Smooth muscle cell of bladder (primary cell): ENCODE measurements at places on chromosomes 7 and 10. TPM values are rescaled to one million over a fixed set of nuclear protein-coding genes. Genes with fewer than 3 reads are reported as not detected.

Gene CCDC6
- 20.6 and 21.1 TPM in 2 replicates for total RNA-seq

Gene CLRN3
- total RNA-seq = not detected in 2 replicates

Gene MPP7
- 0.18 and 0.28 TPM in 2 replicates for total RNA-seq

Gene NRCAM
- 0.14 and 0.18 TPM in 2 replicates for total RNA-seq

Gene SFMBT2
- 5.1 and 5.5 TPM in 2 replicates for total RNA-seq

Gene TSPAN12
- total RNA-seq = 2.1 and 10.8 TPM in 2 replicates

Gene ANKRD30A
- total RNA-seq = not detected in 2 replicates

Gene CDC14C
- total RNA-seq = not detected in 2 replicates

Gene CPEB3
- 0.43 and 0.55 TPM in 2 replicates for total RNA-seq

Gene NUPR2
- not detected in 2 replicates for total RNA-seq

Gene RADIL
- total RNA-seq = 0.46 and 0.57 TPM in 2 replicates

Gene MACC1
- 0.92 and 1.4 TPM in 2 replicates for total RNA-seq

Gene GPR26
- not detected in 2 replicates for total RNA-seq

Gene FRMD4A
- total RNA-seq = 8.8 and 10.7 TPM in 2 replicates

Gene LHFPL3
- not detected in 2 replicates for total RNA-seq

Gene FAM171A1
- 10.7 and 19.3 TPM in 2 replicates for total RNA-seq

Gene FGF8
- total RNA-seq = not detected in 2 replicates

Gene POLR2J2
- total RNA-seq = 2.1 and 3.9 TPM in 2 replicates

Gene TMEM130
- 0.09 and 0.14 TPM in 2 replicates for total RNA-seq

Gene ATP6V0E2
- total RNA-seq = 9.8 TPM in 2 replicates

Gene PARG
- total RNA-seq = 30.7 and 38.4 TPM in 2 replicates

Gene LRRD1
- 0.14 TPM in 1 of 2 replicates, not detected in the other for total RNA-seq

Gene EIF5AL1
- 0.18 and 0.28 TPM in 2 replicates for total RNA-seq

Gene DCLRE1A
- total RNA-seq = 3.5 and 4.8 TPM in 2 replicates

Gene ZNF37A
- total RNA-seq = 9.5 and 11.0 TPM in 2 replicates

Gene GIMAP7
- total RNA-seq = 0.09 TPM in 1 of 2 replicates, not detected in the other

Gene VWA2
- 0.14 TPM in 1 of 2 replicates, not detected in the other for total RNA-seq

Gene TEX47
- total RNA-seq = not detected in 2 replicates

Gene MALRD1
- 0.83 and 1.00 TPM in 2 replicates for total RNA-seq

Gene OR2A7
- total RNA-seq = 0.09 and 0.14 TPM in 2 replicates

Gene HTR7
- 0.92 and 2.4 TPM in 2 replicates for total RNA-seq

Gene SNX10
- total RNA-seq = 0.37 and 0.85 TPM in 2 replicates

Gene PLCE1
- total RNA-seq = 0.28 and 0.55 TPM in 2 replicates

Gene SH2D4B
- not detected in 2 replicates for total RNA-seq

Gene AQP1
- 1.00 and 1.5 TPM in 2 replicates for total RNA-seq

Gene TAS2R5
- total RNA-seq = 0.57 and 0.92 TPM in 2 replicates

Gene HPS6
- 21.0 and 29.0 TPM in 2 replicates for total RNA-seq

Gene UPK3B
- total RNA-seq = 0.46 TPM in 1 of 2 replicates, not detected in the other

Gene NHLRC2
- total RNA-seq = 7.0 and 8.0 TPM in 2 replicates

Gene LBX1
- not detected in 2 replicates for total RNA-seq

Gene PNLIP
- not detected in 2 replicates for total RNA-seq

Gene EMX2
- not detected in 2 replicates for total RNA-seq

Gene DYNC1I1
- 0.28 and 0.83 TPM in 2 replicates for total RNA-seq

Gene EPHB6
- total RNA-seq = 0.65 and 2.6 TPM in 2 replicates

Gene EVX1
- under 0.01 TPM in 1 of 2 replicates, not detected in the other for total RNA-seq

Gene CALHM1
- not detected in 2 replicates for total RNA-seq

Gene WEE2
- total RNA-seq = not detected in 2 replicates

Gene FAM170B
- not detected in 2 replicates for total RNA-seq

Gene COL13A1
- total RNA-seq = 11.7 and 20.3 TPM in 2 replicates

Gene HABP2
- total RNA-seq = not detected in 2 replicates

Gene PARD3
- total RNA-seq = 50.8 and 57.1 TPM in 2 replicates
